ENCODE measurements at places on chromosomes 4 and X. TPM values are rescaled to one million over a fixed set of nuclear protein-coding genes. Genes with fewer than 3 reads are reported as not detected.

DNA sequence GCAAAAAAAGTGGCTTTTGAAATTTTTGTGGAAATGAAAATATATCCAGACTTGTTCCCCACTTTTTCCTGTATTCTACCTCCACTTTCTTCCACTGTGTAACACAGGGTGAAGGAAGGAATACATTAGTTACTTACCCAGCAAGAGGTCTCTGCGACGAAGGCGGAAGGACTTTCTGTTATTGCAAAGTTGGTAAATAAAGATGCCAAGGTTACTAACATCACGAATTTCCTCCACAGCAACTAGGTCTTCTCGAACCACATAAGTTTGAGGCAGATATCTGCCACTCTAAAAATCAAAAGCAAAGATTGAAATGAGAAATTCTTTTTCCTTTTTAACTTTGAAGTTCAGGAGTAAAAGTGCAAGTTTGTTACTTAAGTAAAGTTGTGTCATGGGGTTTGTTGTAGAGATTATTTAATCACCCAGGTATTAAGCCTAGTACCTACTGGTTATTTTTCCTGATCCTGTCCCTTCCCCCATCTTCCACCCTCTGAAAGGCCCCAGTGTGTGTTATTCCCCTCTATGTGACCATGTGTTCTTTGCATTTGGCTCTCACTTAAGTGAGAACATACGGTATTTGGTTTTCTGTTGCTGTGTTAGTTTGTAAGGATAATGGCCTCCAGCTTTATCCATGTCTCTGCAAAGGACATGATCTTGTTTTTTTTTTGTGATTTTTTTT is 5.8 kb downstream of the ITM2A start:
- no peak for DNase-seq

DNA sequence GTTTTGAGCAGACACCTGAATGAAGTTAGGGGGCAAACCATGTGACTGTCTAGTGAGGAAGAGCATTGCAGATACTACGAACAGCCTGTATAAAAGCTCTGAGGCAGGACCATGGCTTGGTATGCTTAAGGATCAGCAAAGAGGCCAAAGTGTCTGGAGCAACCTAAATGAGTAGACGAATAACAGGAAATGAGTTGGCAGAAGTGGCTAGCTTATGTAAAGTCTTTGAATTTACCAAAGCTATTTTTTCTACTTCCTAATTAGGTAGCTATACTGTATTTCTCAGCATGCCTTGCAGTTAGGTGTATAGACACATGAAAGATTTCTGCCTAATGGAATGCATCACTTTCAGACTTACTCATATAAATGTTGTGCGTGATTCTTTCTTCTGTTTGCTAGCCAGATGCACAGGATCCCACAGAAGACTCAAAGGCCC is 9.3 kb upstream of the GPRIN3 start:
- DNase-seq: peak; percentile 87

DNA sequence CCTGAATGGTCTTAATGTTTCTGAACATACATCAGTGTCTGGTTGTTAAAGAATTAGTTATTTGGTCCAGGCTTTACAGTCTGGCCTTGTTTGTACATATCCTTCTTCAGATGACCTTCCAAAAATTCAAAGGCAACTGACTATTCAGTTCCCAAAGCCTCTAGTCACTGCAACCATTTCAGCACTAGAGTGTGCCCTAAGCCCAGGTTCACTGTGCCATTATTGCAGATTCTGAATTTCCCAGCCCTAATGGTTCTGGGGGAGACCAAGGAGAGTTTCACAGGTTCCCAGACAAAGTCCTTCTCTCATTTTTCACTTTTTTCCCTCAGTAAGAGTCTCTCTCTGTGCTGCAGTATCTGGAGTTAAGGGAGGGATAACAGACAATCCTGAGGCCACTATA is 235.8 kb downstream of the TRAM1L1 start:
- no peak for DNase-seq

GRCh38 chrX:118383120-118383519 is 37.2 kb downstream of the WDR44 start:
- DNase-seq: no peak

- DNase-seq: no peak
Measured at GRCh38 chr4:17647927-17648326, 33.5 kb downstream of the MED28 start.

GRCh38 chr4:100929758-100930157 is 411.9 kb upstream of the EMCN start:
- no peak for DNase-seq

DNA sequence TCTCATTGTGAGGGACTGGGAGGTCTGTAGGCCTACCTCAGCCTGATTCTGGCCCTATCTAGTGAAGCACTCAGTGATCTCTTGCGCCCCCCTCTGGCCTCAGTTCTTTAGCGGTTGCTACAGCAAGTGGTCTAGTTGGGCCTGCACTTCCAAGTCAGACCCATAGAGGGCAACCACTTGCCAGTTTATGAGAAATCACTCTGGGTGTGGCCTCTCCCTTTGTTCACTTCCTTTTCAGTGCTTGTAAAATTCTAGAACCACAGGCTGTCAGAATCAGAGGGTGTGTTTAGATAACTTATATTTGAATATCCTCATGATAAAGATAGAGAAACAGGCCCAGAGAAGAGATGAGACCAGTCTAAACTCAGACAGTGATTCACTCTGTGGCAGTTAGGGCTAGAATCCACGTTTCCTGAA is 60.9 kb upstream of the LAS1L start:
- peak; percentile 93 for DNase-seq

DNA sequence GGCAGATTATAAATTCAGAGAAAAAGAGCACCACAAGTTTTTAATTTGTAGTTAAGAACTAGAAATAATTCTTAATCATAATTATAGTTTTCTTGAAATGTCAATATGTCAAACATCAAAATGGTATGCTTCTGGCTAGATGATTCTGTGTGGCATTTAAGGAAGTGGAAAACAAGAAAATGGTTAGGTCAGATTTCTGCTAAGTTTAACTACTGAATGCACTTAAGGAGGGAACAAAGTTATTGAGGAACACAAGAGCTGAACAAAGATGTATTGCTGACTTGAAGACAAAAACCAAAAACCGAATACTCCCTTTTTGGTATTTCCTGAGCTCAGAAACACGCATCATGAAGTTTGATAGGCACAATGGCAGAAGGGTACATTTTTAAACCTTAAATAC is 58.7 kb upstream of the GPR34 start:
- no peak for DNase-seq

DNA sequence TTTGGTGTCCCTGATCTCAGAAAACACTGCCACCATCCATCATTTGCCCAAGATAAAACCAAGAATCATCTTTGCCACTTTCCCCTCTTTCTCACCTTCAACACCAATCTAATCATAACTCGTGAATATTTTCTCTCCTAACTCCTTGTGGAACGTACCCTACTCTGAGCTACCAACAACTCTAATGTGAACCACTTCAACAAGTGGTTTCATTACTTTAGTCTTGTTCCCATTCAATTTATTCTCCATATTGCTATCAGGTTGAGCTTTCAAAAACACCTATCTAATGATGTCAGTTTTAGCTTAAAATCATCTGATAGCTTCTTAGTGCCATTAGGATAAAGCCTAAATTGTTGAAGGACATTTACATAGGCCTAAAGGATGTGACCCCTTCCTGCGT is 39.8 kb upstream of the CXorf38 start:
- no peak for DNase-seq

DNA sequence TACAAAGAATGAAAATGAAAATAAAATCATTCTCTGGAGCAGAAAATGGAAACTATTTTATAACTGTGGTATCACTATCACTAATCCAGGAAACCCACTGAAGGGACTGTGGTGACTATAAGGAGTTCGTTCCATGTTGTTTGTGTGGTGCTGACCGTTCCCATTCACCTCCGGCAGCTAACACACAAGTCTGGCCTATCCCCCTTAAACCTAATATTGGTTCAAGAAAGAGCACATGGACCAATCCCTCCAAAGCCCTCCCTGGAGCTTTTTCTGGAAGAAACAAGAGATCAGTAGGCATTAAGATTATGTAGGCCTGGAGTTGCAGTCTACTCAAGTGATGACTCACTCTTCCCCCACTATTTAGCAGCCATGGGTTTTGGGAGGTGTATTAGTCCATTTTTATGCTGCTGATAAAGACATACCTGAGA is 25.9 kb upstream of the FAM241A start:
- no peak for DNase-seq

DNA sequence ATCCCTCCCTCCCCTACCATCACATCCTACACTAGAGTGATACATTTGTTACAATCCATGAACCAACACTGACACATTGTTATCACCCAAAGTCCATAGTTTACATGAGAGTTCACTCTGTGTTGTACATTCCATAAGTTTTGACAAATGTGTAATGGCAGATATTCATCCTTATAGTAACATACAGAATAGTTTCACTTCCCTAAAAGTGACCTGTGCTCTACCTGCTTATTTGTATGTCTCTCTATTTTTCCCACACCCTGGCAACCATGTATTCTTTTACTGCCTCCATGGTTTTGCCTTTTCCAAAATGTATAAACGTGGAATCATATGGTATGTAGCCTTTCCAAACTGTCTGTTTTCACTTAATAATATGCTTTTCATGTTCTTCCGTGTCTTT is 42.2 kb upstream of the HPGD start:
- DNase-seq: no peak

- DNase-seq: no peak
Measured at GRCh38 chrX:153829799-153830639, at the start of gene PDZD4. Gene PDZD4, minus strand, starts transcription at chrX:153830544. Its CDS starts 246 bp downstream, at chrX:153830298.

DNA sequence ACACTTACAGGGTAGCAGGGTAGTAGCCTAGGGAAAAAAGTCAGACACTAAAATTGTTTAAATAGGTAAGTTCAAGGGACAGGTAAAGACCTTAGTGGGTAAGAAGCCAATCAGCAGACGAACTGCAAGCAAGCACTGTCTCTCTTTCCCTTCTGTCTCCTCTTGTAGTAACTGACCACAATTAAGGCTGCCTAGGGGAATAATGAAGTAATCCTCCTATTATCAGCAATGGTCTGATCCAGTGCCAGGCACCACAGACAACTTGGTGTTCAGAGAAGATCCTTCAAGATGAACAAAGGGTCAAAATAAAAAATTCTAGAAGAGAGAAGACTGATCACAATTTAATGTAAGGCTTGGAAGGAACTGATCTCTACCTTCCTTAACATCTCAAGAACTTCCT is 62.9 kb downstream of the ELOVL6 start:
- DNase-seq: no peak

- no peak for DNase-seq
Measured at GRCh38 chr4:81806485-81806884, 334.8 kb upstream of the RASGEF1B start.

DNA sequence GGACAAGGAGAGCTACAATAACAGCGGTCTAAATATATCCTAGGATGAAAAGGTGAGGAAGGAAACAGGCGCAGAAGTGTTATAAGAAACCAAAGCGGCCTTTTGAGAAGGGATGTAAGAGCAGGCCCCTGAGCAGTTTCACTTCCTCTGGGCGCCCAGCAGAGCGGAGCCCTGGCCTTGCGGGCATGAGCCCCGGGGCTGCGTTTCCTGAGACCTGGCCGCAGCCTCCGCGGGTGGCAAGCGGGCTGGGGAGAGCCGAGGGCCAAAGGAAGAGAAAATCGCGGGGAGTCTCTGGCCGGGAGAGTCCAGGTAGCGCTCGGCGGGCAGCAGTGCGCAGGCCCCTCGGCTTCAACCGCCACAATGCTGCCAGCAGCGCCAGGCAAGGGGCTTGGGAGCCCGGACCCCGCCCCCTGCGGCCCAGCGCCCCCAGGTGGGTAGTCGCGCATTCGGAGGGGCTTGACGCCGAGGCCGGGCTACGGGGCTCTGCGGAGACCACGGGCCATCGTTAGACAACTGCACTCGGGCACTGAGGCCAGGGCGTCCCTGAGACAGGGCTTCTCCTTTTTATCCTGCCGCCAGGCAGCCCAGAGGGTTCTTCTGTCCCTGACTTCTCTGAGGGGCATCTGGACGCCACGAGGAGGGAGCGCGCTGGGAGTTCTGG is at the start of gene BANK1:
Gene BANK1 (plus strand): TSS at position 210 of the 661 bp plus-strand sequence. CDS start 151 bp downstream, at position 361.
- no peak for DNase-seq

DNA sequence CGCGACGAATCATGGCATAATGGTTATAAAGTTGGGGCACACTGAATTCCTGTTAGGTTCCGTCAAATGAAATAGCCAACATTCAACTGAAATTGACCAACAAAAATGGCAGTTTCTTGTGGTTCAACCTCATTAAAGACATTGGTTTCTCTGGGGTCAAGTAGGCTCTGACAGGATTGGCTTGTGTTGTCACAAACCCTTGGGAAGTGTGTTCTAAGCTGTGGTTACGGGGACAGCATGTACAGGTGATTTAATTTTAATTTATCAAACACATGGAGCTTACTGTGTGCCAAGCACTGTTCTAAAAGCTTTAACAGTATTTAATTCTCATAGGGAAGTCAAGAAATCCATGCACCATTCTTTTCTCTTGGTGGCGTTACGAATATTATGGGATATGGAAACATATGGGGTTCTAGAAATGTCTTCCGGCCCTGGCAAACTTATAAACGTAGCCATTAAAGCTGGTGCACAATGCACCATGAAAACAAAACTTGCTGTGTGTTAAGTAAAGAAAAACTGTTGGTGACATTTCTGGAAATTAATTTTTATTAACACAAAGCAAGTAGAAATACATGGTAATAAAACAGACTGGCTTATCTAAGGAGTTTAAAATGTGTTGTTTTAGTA is 891 bp downstream of the XK start:
- DNase-seq: no peak

DNA sequence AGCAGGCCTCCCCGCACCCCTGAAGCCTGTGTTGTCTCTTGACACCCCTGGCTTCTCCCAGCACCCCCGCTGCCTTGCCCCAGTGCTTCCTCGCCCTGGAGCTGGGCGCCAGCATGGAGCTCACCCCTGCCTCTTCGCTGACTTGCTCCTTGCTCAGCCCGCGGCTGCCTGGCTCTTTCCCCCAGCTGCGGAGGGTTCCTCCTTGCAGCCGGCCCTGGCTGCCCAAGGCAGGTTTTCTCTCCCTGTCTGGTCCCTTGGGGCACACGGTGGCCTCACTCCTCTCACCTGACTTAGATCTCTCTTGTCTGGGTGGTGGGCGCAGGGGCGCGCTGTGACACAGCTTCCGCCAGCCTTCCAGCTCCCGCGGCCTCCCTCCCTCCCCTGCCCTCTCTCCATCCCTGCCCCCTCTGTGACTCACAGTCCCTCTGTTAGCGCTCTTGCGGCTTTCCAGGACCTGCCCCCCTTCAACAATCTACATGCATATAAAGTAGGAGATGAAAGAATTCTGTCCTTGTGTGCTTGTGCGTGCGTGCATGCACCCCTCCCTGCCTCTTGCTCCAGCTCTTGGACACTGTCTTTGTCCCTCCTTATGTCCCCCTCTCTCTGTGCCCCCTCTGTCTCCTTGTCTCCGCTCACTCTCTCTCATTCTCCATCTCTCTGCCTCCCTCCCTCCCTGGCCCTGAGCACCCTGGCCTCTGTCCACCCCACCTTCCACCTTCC is 2.2 kb downstream of the PLXNB3 start:
- peak; percentile 77 for DNase-seq

- DNase-seq: no peak
Measured at GRCh38 chr4:101104312-101105052, 242.8 kb downstream of the PPP3CA start.

Gene UGT2B10
- not detected for total RNA-seq

Gene MCUB
- total RNA-seq: 50.1 TPM

Gene NPNT
- total RNA-seq: not detected

Gene ANOS1
- 14.6 TPM for total RNA-seq

Gene SATL1
- not detected for total RNA-seq

Gene CT45A3
- total RNA-seq: 0.24 TPM

Gene ANTXR2
- total RNA-seq: 72.7 TPM

Gene PRDM8
- 15.0 TPM for total RNA-seq

Gene CLDN34
- not detected for total RNA-seq

Gene CFAP299
- total RNA-seq: not detected

Gene JAKMIP1
- not detected for total RNA-seq
